T47D (cell line): ENCODE measurements at places on chromosomes 5 and 9.

GRCh38 chr5:139379626-139380449, 3.3 kb downstream of the SLC23A1 start:
- no peak for DNase-seq

DNA sequence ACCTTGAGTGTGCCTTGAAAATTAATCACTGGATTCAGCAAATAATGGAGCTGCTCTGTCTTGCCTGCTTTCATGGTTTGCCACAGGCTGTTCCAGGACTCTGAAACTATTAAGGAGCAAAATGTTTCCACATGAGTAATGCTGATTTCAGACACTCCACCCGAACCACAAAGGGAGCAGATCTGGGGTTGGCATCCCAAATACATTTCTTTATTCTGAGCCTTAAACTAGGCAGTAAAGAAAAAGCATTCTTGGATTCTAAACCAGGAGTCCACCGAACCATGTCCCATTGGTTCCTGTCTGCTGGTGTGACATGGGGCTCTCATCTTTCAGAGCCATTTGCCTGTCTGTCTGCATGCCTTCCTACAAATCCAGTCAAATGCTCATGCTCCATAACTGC, 10.1 kb upstream of the C1QTNF3 start:
- no peak for DNase-seq

- DNase-seq = no peak
Observed at GRCh38 chr5:90050103-90050502, 359.5 kb downstream of the CETN3 start.

- no peak for DNase-seq
Observed at GRCh38 chr5:14115323-14115895, 27.7 kb upstream of the TRIO start.
